Keratinocyte (primary cell): ENCODE measurements at places on chromosomes 11 and 22. TPM values are rescaled to one million over a fixed set of nuclear protein-coding genes. Genes with fewer than 3 reads are reported as not detected.
A peak's percentile ranks its signal among the peaks of the same experiment; 100 is the strongest.

Gene MUC6
- polyA plus RNA-seq, result not detected in 3 replicates

Gene PRR33
- not detected in 3 replicates for polyA plus RNA-seq

Gene ELMOD1
- polyA plus RNA-seq, result 0.15 to 0.63 TPM (median 0.51 TPM) in 3 replicates

Gene CYB561A3
- polyA plus RNA-seq, result 42.3 to 124 TPM (median 62.3 TPM) in 3 replicates

- H3K4me1 ChIP-seq, result no peaks in the 10 kb centered on the region
- H3K4me3 ChIP-seq, result no peak overlapping the region
- H3K36me3 ChIP-seq, result no peaks in the 10 kb centered on the region
- DNase-seq, result no peak
- H3K27ac ChIP-seq, result no peak overlapping the region
- H3K27me3 ChIP-seq, result no peaks in the 10 kb centered on the region
These were observed 71.8 kb upstream of the PARVG start for GRCh38 chr22:44108806-44109385.

- no peaks in the 10 kb centered on the region for H3K4me1 ChIP-seq
- H3K36me3 ChIP-seq, result no peaks in the 10 kb centered on the region
- DNase-seq, result no peak
- H3K4me3 ChIP-seq, result no peak overlapping the region
These were observed 7.2 kb downstream of the SLC22A12 start for GRCh38 chr11:64598106-64598796.

GRCh38 chr11:1655168-1656060 lies 25.8 kb downstream of the KRTAP5-5 start:
- peaks cover 10% of the 10 kb centered on the region for H3K27me3 ChIP-seq
- peaks cover 12% of the 10 kb centered on the region for H3K4me1 ChIP-seq
- H3K36me3 ChIP-seq, result no peaks in the 10 kb centered on the region
- H3K4me3 ChIP-seq, result no peak overlapping the region
- no peak for DNase-seq
- no peak overlapping the region for H3K27ac ChIP-seq

DNA sequence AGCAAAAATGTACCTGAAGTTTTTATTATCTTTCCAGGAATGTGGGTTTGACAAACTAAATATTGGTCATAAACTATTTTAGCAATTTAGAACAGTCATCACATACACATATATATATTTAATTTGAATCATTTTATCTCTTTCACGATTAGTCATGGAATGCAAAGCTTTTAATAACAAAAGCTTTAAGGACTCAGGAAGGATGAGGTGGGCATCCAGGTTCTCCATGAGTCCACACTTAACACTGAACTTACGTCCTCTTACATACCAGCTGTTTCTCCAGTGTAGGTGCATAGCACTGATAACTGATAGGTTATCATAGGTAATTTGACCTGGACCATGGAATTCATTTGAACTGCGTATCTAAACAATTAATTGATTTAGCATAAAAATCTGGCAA lies 28.1 kb upstream of the GNAZ start:
- no peak overlapping the region for H3K27ac ChIP-seq
- no peak overlapping the region for H3K4me3 ChIP-seq
- H3K4me1 ChIP-seq, result no peaks in the 10 kb centered on the region

- peaks cover 19% of the 10 kb centered on the region for H3K36me3 ChIP-seq
- no peak overlapping the region for H3K4me3 ChIP-seq
- H3K4me1 ChIP-seq, result peaks cover 4% of the 10 kb centered on the region
These were observed 24.2 kb upstream of the UCP3 start for GRCh38 chr11:74033046-74033445.

- H3K4me3 ChIP-seq, result no peak overlapping the region
- no peaks in the 10 kb centered on the region for H3K36me3 ChIP-seq
- H3K27me3 ChIP-seq, result no peaks in the 10 kb centered on the region
- DNase-seq, result peak; percentile 48
- H3K4me1 ChIP-seq, result peaks cover 10% of the 10 kb centered on the region
- H3K27ac ChIP-seq, result peak overlapping the region; percentile 39
These were observed 164.1 kb downstream of the ARHGAP42 start for GRCh38 chr11:100851147-100851546.

DNA sequence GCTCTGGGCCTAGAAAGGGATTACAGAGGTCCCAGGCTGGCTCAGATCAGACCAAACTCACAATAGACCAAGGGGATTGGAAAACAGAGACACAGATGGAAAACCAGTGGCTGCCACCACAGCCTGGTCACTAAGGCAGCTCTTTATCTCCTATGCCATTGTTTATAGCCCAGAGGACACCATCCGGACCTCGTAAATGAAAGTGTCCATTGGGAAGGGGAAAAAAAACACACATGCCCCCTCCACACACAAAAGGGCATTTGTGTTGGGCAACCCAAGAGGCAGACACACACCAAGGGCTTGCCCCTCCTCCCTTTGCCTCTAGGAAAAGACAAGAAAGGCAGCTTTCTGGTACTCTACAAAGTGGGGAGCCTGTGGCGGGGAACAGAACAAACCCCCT lies 85.9 kb downstream of the GAB2 start:
- no peaks in the 10 kb centered on the region for H3K4me1 ChIP-seq
- H3K27ac ChIP-seq, result no peak overlapping the region
- no peak for DNase-seq
- no peaks in the 10 kb centered on the region for H3K36me3 ChIP-seq
- no peak overlapping the region for H3K4me3 ChIP-seq

DNA sequence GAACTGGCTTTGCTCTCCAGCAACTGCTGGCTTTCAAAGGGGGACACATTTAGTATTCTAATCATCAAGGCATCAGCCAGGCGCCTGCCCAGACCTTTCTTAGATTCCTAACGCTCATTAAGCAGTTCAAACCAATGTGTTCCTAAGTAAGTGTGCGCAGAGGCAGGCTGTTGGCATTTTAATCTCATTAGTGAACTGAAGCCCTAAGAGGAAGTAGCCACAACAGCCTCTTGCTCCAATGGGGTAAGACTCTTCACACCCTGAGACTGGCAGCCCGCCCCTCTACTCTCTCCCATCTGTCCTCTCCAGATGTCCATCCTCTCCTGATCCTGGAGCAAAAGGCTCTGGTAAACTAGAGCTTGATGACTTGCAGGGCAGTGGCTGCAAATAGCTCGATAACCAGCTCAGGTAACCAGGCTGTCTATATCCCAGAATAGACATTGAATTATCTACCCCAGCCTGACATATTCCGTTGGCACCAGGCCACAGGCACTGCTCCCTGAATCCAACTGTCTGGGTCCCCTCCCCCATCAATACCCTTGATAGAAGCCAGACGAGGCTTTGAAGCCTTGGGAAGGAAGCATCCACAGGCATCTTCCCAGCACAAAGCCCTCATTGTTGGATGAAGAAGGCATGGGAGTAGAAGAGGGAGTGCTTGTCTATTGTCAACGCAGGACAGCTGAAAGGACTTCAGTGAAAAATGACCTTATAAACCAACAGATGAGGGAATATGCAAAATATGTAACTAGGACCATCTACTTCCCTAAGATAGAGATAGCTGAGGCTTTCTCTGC lies 321.1 kb downstream of the TENM4 start:
- H3K27ac ChIP-seq, result no peak overlapping the region
- H3K4me1 ChIP-seq, result no peaks in the 10 kb centered on the region
- H3K4me3 ChIP-seq, result no peak overlapping the region
- DNase-seq, result no peak
- H3K36me3 ChIP-seq, result no peaks in the 10 kb centered on the region
- H3K27me3 ChIP-seq, result no peaks in the 10 kb centered on the region

GRCh38 chr22:34296461-34296860 lies 376.2 kb upstream of the LARGE1 start:
- H3K4me1 ChIP-seq, result no peaks in the 10 kb centered on the region
- no peak for DNase-seq
- no peaks in the 10 kb centered on the region for H3K36me3 ChIP-seq
- H3K4me3 ChIP-seq, result no peak overlapping the region
- no peak overlapping the region for H3K27ac ChIP-seq

- peak overlapping the region; percentile 33 for H3K27ac ChIP-seq
- peaks cover 49% of the 10 kb centered on the region for H3K4me1 ChIP-seq
- H3K4me3 ChIP-seq, result no peak overlapping the region
- peak; percentile 41 for DNase-seq
These were observed 86.3 kb upstream of the CRYBB3 start for GRCh38 chr22:25113316-25113721.

- no peaks in the 10 kb centered on the region for H3K36me3 ChIP-seq
- no peak for DNase-seq
- H3K4me3 ChIP-seq, result no peak overlapping the region
- H3K4me1 ChIP-seq, result peaks cover 5% of the 10 kb centered on the region
- no peaks in the 10 kb centered on the region for H3K27me3 ChIP-seq
These were observed 222.2 kb downstream of the NAV2 start for GRCh38 chr11:19934828-19935259.

DNA sequence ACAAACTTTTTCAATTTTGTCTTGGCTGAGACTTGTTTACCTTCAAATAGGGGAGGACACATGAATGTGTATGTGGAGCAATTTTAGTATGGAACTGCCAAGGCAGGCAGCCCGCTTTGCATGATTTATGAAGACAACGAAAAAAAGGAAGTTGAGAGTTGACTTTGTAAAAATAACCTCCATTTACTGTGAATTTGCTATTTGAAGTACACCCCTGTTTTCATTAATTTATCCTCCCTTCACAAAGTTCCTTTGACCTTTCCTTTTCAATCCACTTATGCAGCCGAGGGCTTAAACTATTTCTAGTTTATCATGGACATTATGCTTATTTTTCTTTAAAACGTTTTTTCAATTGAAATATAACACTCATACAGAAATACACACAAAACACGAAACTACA lies 369.6 kb upstream of the CADM1 start:
- H3K27me3 ChIP-seq, result no peaks in the 10 kb centered on the region
- H3K4me1 ChIP-seq, result no peaks in the 10 kb centered on the region
- no peak overlapping the region for H3K27ac ChIP-seq
- H3K4me3 ChIP-seq, result no peak overlapping the region

DNA sequence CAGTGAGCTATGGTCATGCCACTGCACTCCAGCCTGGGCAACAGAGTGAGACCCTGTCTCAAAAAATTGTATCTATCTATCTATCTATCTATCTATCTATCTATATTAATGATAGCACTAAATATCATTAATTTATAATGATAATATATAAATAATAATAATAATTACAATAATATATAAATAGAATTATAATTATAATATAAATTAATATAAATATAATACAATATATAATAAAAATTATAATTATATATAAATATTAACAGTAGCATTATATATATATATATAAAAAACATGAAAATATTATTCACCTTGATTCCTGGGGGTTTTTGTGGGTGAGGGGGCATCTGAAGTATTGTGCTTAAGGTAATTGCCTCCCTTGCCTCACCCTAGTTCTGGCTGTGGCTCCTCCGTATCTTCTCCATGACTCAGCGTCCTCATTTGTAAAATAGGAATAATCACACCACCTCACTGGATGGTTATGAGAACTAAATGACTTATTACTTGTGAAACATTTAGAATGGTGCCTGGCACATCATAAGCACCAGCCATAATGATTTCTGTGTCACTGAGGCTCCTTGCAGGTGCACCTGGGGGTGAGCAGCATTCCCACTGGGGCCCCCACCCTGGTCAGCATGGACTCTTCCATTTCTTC lies 18.8 kb downstream of the RASD2 start:
- H3K27me3 ChIP-seq, result peaks cover 23% of the 10 kb centered on the region
- no peak overlapping the region for H3K4me3 ChIP-seq
- no peaks in the 10 kb centered on the region for H3K36me3 ChIP-seq
- H3K4me1 ChIP-seq, result peaks cover 6% of the 10 kb centered on the region
- H3K27ac ChIP-seq, result no peak overlapping the region

GRCh38 chr11:35099278-35100012 lies 39.5 kb upstream of the CD44 start:
- H3K4me1 ChIP-seq, result peaks cover 14% of the 10 kb centered on the region
- H3K36me3 ChIP-seq, result no peaks in the 10 kb centered on the region
- no peak overlapping the region for H3K27ac ChIP-seq
- DNase-seq, result no peak
- no peak overlapping the region for H3K4me3 ChIP-seq
- no peaks in the 10 kb centered on the region for H3K27me3 ChIP-seq

GRCh38 chr11:45096636-45097035 lies 49.8 kb upstream of the PRDM11 start:
- DNase-seq, result no peak
- H3K4me1 ChIP-seq, result peaks cover 51% of the 10 kb centered on the region
- no peak overlapping the region for H3K4me3 ChIP-seq
- H3K27me3 ChIP-seq, result no peaks in the 10 kb centered on the region

- no peak overlapping the region for H3K4me3 ChIP-seq
- no peaks in the 10 kb centered on the region for H3K27me3 ChIP-seq
These were observed 27.8 kb upstream of the ZNRF3 start for GRCh38 chr22:28855355-28856094.

DNA sequence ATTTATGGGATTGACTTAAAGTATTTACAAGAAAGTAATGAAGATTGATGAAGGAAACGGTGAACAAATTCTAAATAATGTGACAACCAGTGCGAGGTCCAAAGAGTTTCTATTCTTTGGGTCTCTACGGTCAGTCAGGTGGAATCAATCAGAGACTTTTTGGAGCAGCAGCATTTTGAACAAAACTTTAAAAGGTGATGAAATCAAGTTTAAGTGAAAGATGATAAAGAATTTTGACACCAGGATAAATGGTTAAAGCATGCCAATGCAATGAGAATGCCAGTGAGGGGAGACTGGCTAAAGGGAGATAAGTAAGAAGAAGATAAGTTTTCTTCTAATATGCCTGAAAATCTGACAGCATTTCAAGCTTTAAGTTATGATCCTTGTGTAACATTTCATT lies 67.9 kb downstream of the DCUN1D5 start:
- no peaks in the 10 kb centered on the region for H3K27me3 ChIP-seq
- no peak overlapping the region for H3K4me3 ChIP-seq
- no peak for DNase-seq
- H3K36me3 ChIP-seq, result no peaks in the 10 kb centered on the region
- H3K27ac ChIP-seq, result no peak overlapping the region

- no peaks in the 10 kb centered on the region for H3K4me1 ChIP-seq
- H3K4me3 ChIP-seq, result no peak overlapping the region
- no peak for DNase-seq
- no peak overlapping the region for H3K27ac ChIP-seq
- no peaks in the 10 kb centered on the region for H3K36me3 ChIP-seq
These were observed 17.5 kb downstream of the JAM3 start for GRCh38 chr11:134086376-134086775.

DNA sequence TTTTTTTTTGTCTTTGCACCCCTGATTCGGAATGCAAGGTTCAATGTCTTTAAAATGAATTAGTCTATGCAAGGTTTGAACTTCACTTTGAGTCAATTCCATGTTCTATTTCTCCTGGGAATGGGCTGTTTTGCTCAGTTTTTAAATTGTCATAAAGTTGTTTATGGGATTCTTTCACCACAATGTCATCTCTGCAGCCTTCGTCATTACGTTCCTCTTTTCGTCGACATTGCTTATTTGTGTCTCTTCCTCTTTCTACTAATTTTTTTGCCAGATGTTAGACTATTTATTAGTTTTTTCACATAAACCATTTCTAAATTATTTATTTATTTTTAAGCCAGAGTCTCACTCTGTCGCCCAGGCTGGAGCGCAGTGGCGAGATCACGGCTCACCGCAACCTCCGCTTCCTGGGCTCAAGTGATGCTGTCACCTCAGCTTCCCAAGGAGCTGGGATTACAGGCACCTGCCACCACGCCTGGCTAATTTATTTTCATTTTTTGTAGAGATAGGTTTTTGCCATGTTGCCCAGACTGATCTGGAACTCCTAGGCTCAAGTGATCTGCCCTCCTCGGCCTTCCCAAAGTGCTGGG lies 7.1 kb upstream of the TNNT3 start:
- H3K27me3 ChIP-seq, result peaks cover 10% of the 10 kb centered on the region
- no peak for DNase-seq
- no peak overlapping the region for H3K27ac ChIP-seq
- H3K4me3 ChIP-seq, result no peak overlapping the region
- no peaks in the 10 kb centered on the region for H3K4me1 ChIP-seq
- no peaks in the 10 kb centered on the region for H3K36me3 ChIP-seq
